ENCODE measurements at places on chromosomes 5 and 9.

GRCh38 chr9:76741524-76741923 lies 22.7 kb upstream of the PCA3 start:
- no peak for DNase-seq

DNA sequence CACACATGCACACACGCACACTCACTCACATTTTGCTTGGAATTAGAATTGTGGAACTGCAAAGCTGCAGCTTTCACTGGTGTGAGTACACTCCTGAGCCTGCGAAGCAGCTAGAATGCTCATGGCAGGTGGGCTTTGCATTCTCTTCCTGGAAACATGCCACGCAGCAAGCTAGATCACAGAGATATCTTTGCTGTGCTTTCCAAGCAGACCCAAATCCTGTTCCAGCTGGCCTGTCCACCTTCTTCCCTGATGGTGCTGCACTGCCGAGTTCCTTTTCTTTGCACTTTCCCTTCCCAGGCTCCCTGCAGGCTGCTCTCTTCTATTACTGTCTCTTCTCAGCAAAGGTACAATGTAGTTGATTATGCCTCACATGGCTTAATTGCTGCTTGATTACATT lies 92.7 kb upstream of the CKMT2 start:
- DNase-seq: no peak

GRCh38 chr9:27625751-27626150 lies 52.5 kb upstream of the C9orf72 start:
- DNase-seq: no peak

DNA sequence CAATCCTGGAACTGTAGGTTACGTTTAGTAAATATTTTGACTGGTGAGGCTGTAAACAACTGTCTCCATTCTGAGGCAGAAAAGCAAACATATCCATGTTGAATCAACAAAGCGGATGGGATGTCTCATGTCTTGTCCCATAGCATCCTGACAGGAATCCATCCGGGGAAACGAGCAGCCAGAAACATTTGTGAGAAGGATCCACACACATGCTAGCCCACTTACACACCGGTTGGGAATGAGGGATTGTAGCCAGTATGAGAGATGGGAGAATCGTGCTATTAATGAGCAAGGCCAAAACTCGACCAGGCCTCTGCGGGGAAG lies 117.5 kb downstream of the FSTL4 start:
- no peak for DNase-seq

DNA sequence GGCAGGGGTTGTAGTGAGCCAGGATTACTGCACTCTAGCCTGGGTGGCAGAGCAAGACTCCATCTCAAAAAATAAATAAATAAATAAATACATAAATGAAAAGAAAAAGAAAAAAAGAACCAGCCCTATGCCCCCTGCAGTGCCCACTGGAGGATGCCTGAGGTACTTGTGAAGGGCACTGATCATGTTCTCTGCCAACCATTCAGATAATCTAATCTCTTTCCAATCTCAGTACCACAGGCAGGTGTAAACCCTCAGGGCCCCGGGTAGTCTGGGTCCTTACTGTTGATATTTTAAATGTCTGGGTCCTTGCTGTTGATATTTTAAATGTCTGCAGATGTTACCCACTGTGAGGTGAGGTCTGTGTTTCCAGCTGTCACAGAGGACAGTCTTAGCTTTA lies 321.8 kb upstream of the ADCY2 start:
- DNase-seq: no peak

DNA sequence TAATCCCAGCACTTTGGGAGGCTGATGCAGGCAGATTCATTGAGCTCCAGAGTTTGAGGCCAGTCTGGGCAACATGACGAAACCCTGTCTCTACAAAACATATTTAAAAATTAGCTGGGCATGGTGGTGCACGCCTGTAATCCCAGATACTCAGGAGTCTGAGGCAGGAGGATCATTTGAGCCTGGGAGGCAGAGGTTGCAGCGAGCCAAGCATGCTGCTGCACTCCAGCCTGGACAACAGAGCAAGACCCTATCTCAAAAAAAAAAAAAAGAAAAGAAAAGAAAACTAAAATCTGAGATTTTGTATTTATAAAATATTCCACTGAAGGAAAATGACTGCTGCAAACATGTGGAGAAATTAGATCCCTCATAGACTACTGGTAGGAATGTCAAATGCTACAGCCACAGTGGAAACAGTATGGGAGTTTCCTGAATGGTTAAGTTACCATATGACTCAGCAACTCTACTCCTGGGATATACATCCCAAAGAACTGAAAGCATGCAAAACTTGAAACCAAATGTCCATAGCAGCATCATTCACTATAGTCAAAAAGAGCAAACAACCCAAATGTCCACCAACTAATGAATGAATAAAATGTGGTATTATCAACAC lies 106.1 kb downstream of the UBAP2 start:
- no peak for DNase-seq

- no peak for DNase-seq
These were observed 429.6 kb upstream of the DMAC1 start for GRCh38 chr9:8229226-8229625.

- DNase-seq: no peak
These were observed 35.2 kb upstream of the SLC36A2 start for GRCh38 chr5:151382576-151382975.

GRCh38 chr9:87722393-87723088 lies 3.4 kb upstream of the CTSL start:
- no peak for DNase-seq

GRCh38 chr5:63554191-63554590 lies 408.1 kb downstream of the HTR1A start:
- peak; percentile 66 for DNase-seq

GRCh38 chr5:142969624-142970439 lies 199.7 kb downstream of the ARHGAP26 start:
- DNase-seq: no peak

DNA sequence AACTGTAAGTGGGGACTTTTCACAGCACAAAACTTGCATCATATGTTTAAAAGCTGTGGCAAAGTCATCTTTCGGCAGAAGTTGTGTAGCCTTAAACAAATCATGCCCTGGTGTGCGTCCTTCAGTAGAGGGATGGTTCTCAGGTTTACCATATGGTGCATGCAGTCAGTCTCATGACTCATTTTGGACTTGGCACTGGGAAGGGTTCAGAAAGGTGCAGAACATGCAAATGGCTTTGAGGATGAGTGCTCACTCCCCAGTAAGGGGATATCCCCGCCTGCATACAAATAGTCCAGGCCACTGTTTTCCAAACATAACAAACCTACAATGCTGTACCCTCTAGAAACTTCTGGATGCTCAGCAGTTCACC lies 260.3 kb downstream of the NDUFS4 start:
- no peak for DNase-seq

- no peak for DNase-seq
These were observed 226.8 kb downstream of the CETN3 start for GRCh38 chr5:90182726-90183125.

- DNase-seq: no peak
These were observed 20.7 kb downstream of the HMCN2 start for GRCh38 chr9:130286072-130286770.

- no peak for DNase-seq
These were observed 88.4 kb upstream of the GRAMD2B start for GRCh38 chr5:126334760-126335159.

DNA sequence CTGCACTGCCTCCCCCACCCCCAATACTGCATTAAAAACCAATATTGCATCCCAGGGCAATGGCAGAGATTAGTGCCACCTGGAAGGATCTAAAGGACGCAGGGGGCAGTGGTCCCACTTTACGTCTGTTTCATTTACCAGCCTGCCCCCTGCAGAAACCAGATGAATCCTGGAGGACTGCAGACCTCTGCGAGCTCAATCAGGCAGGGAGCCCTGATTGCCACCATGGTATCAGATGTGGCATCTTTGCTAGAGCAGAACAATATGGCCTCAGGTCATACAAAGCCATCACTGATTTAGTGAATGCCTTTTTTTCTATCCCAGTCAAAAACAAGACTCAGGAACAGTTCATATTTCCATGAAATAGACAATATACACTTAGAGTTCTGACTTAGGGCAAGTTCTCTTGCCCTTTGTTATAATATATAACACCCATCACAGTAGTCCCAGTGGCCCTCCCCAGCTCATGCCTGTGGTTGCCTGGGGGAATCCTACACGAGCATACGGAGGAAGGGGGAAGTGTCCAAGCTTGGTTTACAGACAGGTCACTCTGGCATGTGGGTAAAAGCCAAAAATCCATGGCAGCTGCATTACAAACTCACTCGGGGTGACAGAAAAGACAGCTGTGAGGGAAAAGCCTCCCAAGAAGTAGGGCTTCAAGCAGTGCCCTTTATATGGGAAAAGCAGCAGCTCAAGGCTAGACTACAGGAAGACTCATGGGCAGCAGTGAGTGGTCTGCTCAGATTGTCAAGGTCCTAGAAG lies 85.1 kb downstream of the MED27 start:
- DNase-seq: no peak

GRCh38 chr5:176481711-176482110 lies 33.5 kb downstream of the FAF2 start:
- DNase-seq: no peak

DNA sequence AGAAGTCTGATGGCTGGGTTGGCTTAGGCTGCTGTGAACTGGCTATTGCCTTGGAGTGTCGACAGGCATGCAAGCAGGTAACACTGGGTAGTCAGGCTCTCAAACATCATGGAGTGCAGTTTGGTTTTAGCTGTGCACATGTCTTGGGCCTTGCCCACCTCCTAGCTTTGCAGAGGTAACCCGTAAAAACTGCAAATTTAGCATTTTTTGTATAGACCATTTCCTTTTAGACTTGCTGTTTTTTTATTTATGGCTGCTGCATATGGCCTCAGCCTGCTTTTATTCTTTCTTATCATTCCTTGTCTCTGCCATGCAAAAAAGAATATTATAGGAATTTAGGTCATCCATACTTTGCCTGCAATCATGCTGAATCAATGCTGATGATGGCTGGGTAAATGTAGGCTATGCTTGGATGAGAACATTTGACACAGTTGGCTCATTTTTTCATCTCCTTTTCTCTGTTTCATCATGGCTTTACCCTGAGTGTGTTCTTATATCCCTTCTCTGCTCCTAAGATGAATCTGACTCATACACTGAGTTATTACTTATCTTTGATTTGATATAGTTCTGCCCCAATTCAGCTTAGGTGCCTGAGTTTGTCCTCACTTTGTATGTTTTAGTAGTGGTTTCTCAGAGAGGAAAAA lies 27.2 kb downstream of the RECK start:
- no peak for DNase-seq

DNA sequence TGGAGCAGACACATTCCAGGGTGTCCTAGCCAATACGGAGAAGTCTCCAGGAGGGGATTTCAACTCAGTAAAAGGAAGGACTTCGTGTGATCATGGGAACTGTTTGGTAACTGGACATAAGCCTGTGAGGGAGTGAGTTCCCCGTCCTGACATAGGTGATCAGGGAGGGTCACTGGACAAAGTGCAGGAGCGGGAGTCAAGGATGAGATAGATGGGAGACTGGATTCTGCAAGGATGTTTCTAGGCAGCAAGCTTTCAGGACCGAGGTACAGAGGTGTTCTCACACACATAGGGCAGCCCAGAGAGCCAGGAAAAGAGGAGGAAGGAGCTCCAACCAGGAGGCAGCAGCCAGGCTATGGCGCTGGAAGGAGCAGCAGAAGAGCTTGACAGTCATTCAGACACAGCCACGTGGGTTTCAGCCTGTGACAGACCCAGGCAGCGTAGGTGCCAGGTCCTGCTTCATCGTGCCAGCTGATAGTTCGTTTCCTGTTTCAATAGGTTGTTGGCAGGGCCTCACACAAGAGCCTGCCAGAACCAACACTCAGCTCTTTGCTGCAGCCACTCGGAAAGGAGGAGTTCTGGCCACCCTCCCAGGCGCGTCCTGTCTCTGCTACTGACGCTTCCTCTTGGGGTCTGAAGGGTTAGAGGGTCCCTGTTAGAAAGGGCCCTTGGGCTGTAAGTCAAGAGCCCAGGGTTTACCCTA lies 84.1 kb downstream of the AMBP start:
- peak; percentile 83 for DNase-seq

DNA sequence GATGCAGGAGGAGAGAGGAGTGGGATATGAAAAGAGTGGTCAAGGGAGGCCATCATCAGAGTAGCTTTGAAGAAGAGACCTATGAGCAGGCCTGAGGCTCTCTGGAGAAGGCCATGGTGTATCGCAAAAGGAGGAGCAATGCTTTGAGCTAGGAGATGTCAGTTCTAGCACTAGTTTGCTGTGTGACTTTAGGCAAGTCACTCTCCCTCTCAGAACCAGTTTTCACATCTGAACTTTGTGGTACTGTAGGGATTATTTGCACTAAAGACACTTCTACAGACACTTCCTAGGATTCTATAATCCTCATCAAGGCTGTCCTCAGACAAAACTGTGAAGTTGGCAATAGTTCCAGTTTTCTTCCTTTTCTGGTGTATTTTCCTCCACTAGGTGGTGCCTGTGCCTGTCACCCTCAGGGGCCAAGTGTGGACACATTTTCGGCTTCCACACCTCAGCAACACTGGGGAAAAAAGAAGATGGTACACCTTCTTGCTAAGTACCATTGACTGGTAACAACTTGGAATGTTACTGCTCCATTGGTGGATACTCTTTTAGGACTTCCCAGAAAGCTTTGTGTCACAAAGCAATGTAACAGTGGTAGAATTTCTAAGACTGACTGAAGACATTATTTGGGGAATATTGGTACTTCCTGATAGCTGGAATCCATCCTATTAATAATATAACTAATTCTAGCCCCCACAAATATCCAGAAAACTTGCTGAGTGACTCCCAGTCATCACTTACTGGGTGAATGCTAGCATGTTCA lies 9.9 kb downstream of the PAPPA start:
- DNase-seq: no peak

DNA sequence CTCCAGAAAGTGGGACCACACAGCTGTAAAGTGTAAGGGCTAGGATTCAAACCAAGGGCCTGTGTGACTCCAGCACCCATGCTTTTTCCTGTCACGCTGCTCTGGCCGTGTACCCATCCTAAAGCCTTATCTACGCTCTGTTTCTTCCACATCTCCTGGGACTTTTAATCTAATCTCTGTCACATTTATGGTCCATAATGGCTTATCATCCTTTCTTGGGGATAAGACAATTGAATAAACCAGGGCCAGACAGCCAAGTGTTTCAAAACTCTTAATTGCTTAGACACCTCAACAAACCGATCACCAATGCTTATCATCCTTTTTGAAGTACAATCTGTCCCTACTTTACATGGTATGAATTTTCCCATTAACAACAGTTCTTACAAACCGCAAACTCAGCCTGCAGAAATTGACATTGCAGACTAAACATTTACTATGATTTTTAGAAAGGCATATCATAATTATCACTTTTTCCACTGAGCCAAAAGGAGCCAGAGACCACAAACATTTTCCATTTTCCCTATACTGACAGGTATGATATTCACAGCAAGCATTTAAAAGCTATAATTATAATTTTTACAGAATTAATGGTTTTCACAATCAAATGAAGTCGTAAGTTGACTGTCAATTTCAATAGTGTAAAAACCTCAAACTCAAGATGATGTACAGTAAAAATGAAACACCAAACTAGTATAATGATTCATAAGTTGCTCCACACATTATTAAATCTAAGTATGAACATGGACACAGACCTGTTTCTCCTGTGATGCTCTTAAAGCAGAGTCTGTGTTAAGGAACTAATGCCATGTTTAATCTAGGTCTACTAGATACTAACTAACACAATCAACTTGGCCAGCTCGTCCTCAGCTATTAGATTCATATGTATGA lies 99.5 kb downstream of the FBXW11 start:
- no peak for DNase-seq

Data from NCI-H1105 (cell line).